ENCODE measurements at places on chromosomes 2 and 18. TPM values are rescaled to one million over a fixed set of nuclear protein-coding genes. Genes with fewer than 3 reads are reported as not detected.

GRCh38 chr2:45011121-45011520, 1.9 kb upstream of the SIX2 start:
- DNase-seq, result no peak

GRCh38 chr2:156192468-156192867, 140.1 kb downstream of the NR4A2 start:
- DNase-seq, result no peak

GRCh38 chr18:36828157-36828629, 609 bp downstream of the TPGS2 start:
- peak; percentile 5 for DNase-seq

AQP12B gene
- total RNA-seq, result not detected

CD8B2 gene
- total RNA-seq, result not detected

USP40 gene
- total RNA-seq, result 19.1 TPM

INPP5D gene
- 5.5 TPM for total RNA-seq

TMEM37 gene
- 1.9 TPM for total RNA-seq

DSG2 gene
- total RNA-seq, result 41.6 TPM

- no peak for DNase-seq
These were observed 83.4 kb downstream of the MYCN start for GRCh38 chr2:16023506-16024360.

DNA sequence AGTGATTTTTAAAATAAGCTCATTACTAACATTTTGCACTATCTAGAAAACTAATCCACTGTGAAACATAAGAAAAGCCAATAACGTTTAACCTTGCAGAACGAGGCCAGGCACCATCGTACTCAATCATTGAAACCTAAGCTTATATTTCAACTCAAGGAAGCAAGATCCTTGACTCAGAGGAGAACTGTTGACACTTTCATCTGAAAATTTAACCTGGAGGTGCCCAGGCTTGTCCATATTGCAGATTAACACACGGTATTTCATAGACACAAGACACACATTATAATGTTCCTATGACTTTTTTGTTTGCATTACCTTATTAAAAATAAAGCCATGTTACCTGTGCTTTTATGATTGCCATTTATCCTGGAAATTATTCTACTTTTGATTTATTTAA, 89.6 kb downstream of the ZNF385B start:
- DNase-seq, result no peak

CD207 gene
- not detected for total RNA-seq

- DNase-seq, result no peak
These were observed 237.5 kb downstream of the ACTR3 start for GRCh38 chr2:114127372-114127771.

DNA sequence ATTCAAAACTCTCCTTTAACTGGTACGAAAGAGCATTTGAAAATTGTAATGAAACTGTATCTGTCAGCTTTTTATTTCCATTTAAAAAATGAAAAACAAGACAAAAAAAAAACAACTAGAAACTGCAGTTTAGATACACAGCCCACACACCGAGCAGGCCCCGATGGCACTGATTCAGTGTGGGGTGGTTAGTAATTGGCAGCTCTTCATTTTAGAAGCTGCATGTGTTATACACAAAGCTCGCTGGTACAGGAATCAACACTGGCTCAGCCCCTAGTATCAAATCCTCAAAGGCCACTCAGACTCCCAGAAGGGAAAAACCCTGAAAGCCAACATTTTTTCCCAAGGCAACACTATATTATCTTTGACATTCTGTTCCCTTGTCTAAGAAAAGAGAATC, 30.5 kb upstream of the RMDN2 start:
- no peak for DNase-seq

GRCh38 chr2:47035615-47036488, 119.3 kb downstream of the STPG4 start:
- DNase-seq, result no peak

DNA sequence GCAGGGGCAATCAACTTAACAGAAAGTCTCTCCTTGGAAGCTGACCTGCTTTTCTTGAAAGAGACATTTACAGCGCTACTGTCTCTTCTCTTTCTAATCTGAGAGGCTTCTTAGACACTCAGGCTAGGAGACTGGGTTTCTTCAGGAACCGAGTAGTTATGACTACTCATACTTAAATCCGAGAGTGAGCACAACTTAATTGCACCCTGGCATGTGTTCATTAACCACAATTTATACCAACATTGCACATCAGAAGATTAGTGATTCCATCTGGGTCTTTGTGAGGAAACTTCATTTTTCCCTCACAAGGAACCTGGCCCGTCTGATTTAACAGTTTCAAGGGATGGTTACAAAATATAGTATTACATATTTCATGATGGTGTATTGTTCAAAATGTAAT, 176.9 kb downstream of the UBE2E3 start:
- no peak for DNase-seq

ACOXL gene
- total RNA-seq, result not detected

- no peak for DNase-seq
These were observed 2.0 kb downstream of the HOXD3 start for GRCh38 chr2:176158855-176159662.

LYG2 gene
- not detected for total RNA-seq

GRCh38 chr2:180523621-180524340, 456.6 kb upstream of the UBE2E3 start:
- DNase-seq, result no peak

ANTXR1 gene
- total RNA-seq, result 26.4 TPM

DNA sequence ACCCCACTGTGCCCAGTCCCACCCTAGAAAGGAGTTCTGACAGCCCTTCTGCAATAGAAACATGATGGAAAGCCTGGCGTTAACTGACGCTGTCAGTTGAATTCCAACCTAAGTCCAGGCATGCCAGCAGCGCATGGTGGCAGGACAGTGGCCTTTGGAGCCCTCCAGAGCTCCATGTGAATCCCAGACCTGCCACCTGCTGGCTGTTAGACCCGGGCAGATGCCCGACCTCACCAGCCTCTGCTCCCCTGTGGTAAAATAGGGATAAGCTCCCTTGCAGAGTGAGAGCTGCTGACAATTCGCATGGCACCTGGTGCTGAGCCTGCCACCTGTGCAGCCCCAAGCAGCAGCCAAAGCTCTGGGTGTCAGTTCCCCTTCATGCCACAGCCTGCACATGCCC, 138.6 kb downstream of the LOXHD1 start:
- peak; percentile 34 for DNase-seq

DNA sequence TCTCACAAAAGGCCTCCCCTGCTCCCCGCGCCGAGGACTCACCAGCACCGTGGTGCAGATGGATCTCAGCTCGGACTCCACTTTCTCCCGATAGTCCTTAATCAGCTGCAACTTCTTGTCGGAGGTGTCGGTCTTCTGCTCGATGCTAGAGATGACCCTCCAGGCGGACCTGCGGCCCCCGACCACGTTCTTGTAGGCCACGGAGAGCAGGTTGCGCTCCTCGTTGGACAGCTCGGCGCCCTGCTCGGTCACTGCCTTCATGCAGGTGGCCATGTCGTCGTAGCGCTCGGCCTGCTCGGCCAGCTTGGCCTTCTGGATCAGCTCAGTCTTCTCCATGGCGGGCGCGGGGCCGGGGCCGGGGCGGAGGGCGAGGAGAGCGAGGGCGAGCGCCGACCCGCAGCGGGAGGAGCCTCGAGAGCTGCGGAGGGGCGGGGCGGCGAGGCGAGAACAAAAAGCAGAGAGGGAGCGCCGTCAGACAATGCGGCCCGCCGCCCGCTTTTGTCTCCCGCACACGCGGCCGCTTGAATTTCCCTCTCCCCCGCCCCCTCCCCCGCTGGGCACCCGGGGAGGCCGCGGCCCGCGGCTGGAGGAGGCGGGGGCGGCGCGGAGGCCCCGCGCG, 571 bp downstream of the YWHAQ start:
- peak; percentile 80 for DNase-seq

- no peak for DNase-seq
These were observed 246.4 kb downstream of the PRKCE start for GRCh38 chr2:45897842-45898241.

GRCh38 chr2:229179628-229180027, 91.5 kb downstream of the PID1 start:
- DNase-seq, result no peak

DNA sequence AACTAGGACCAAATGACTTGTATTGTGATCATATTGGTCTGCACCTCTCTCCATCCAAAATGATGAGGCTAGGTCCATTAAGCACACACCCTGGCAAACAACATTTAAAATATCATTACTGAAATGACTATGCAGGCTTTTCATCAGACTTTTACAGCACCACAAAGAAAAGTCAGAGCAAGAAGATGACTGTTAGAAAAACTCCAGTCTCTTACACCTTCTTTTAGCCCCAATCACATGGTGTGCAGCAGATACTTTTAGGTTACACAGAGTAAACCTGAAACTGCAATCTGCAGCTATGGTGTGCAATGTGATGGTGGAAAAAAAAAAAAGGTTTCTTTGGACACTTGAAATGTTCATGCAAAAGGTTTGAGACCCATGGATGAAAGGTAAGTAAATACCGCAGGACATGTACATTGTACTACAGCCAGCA, 5.4 kb upstream of the POLI start:
- no peak for DNase-seq

GRCh38 chr2:119724656-119725485, 34.9 kb upstream of the PTPN4 start:
- no peak for DNase-seq

Measured in heart right ventricle (tissue), 16 donors.